RCC 7860 (cell line): ENCODE measurements at places on chromosomes 12 and 14.

GRCh38 chr12:76836633-76837032, 42.2 kb downstream of the CSRP2 start:
- DNase-seq: no peak

DNA sequence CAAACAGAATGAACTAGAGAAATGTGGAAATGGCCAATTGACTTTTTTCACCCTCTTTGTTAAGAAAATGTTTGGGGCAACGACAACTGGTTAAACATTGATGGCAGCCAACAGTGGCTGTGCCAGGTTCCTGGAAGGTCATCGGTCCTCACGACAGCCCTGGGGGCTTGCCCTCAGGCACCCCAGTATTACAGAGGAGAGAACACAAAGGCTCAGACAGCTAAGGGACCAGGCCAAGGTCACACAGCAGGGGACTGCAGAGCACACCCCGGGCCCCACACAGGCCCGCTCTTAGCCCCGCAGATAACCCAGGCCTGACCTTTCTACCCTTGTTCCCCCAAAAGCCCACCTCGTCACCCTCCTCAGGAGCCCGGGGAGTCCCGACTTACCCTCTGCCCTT, 1.3 kb downstream of the TRPV4 start:
- no peak for DNase-seq

- DNase-seq: no peak
These were observed 169.9 kb downstream of the DPF3 start for GRCh38 chr14:72723858-72724530.

GRCh38 chr14:90870950-90871604, 54.8 kb upstream of the TTC7B start:
- DNase-seq: no peak

DNA sequence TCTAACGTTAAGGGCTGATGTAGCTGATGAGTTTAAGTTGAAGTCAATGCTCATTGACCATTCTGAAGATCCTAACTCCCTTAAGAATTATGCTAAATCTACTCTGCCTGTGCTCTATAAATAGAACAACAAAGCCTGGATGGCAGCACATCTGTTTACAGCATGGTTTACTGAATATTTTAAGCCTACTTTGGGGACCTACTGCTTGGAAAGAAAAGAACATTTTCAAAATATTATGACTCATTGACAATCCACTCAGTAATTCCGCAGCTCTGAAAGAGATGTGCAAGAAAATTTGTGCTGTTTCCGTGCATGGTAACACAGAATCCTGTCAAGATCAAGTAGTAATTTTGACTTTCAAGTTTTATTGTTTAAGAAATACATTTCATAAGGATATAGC, 35.0 kb upstream of the NAV3 start:
- DNase-seq: no peak

- DNase-seq: no peak
These were observed 474.1 kb downstream of the ETNK1 start for GRCh38 chr12:23099104-23099503.
